ENCODE measurements at places on chromosomes 4 and X.

GRCh38 chrX:153454901-153455550 lies 9.2 kb upstream of the TREX2 start:
- no peak for DNase-seq

DNA sequence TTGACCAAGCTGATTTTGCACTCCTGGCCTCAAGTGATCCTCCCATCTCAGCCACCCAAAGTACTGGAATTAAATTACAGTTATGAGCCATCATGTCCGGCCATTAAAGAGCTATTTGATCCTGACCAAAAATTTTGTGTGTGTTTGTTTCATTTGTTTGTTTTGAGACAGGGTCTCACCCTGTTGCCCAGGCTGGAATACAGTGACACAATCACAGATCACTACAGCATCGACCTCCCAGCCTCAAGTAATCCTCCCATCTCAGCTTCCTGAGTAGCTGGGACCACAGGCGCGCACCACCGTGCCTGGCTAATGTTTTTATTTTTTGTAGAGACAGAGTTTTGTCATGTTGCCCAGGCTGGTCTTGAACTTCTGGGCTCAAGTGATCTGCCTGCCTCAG lies 82.9 kb upstream of the RBPJ start:
- no peak for DNase-seq

- no peak for DNase-seq
Measured at GRCh38 chr4:13704035-13704434, 76.5 kb upstream of the BOD1L1 start.

DNA sequence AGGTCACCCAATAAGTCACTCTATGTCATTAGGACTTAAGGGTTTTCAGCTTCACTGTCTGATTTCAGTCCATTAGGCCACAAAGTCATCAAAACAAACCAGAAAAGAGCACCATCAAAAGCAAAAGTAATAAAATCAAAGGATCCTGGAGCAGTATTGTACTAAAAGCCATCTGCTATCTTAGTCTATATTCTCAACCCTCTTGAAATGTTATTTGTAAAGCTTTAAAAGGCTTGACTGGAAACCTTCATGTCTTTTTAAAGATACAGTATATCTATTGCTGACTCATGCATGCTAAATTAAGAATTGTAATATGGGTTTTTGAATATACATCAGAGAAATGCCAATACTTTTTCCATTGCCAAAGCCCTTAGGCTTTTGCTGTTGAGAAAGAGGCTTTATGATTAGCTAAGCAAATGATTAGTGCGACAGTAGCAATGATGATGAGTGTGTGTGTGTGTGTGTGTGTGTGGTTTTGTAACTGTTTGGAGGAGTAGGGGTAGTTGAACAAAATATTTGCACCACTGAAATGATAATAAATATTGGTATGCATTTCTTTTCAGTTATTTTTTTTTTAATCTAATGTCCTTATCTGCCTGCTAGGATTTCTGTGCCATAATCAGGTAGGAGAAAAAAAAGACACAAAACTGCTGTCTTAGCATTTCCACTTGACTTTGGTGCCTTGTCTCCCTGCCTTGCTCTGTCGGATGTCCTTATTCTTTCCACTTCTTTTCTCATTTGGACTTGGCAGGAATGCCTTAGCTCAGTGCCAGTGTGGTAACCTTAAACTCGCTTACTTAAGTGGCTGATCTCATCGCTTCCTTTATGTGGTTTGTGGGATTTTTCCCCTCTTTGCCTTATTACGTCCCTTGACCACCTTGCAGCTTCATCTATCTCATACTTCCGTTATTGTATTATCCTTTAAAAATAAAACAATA lies 119.7 kb downstream of the PCDH7 start:
- DNase-seq = no peak

DNA sequence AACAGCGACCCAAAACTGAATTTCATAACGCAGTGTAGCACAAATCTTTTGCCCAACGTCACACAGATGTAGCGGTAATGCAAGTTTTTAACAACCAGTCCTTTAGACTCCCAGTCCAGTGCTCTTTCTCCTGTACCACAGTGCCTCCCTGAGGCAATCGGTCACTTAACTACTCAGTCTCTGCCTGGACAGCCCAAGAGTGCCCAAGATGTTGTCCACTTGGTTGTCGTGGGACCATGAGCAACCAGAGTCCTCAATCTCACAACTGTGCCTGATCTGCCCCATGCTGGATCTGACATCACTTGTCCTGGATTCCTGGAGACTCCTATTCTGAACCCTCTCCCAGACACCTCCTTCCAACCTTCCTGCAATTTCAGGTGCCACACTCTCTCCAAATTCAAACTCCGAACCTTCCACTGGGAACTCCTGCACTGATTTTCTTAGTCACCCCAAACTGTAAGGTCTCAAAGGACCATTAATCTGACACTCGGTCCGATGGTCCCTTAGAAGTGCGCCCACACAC lies 702 bp downstream of the MMGT1 start:
- DNase-seq = no peak

- peak; percentile 68 for DNase-seq
Measured at GRCh38 chr4:142565771-142566170, 280.3 kb downstream of the INPP4B start.

- no peak for DNase-seq
Measured at GRCh38 chr4:38495446-38495845, 168.6 kb upstream of the KLF3 start.

DNA sequence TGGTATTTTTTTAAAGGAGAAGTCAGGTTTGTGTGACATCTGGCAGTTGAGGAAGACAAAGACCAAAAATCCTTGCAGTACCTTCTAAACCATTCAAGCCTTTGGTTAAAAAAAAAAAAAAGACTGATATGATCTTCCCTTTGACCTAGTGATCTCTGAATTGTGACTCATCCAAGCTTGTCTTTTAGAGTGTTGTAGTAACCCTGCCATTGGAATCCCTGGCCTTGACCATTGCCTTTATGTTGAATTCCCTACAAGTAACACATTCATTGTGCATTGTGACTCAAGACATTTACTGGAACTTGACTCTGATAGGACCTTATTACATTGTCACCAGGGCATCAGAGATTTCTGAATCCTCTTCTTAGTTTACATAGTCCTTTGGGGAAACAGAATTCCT lies 1469.0 kb downstream of the TECRL start:
- DNase-seq = no peak

DNA sequence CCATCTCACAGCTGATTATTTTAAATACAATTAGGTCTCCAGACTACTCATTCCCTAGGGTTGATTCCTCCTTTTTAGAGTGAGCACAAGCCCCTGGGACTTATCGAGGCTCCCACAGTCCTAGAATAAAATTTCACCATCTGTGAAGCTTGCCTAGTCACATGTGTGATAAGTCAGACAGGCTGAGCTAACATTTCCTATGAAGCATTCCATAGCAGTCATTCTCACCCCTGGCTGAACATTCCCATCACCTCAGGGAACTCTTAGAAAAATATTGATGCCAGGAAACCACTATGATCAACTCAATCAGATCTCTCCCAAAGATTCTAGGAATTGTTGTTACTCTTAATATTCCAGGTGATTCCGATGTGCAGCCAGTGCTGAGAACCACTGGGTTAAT lies 37.7 kb downstream of the ARHGEF9 start:
- DNase-seq = no peak

DNA sequence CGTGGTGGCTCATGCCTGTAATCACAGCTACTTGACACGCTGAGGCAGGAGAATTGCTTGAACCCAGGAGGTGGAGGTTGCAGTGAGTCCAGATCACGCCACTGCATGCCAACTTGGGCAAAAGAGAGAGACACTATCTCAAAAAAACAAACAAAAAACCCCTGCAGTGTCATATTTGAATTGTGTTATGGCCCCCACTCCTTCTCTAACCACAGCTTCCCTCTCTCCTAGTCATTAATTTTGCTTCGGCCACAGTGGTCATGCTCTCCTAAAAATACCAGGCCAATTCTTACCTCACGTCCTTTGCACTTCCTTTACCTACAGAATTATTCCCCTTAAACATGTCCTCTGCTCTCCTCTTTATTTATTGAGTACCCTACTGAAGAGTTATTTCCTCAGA lies 206.1 kb downstream of the PPP3CA start:
- no peak for DNase-seq

- no peak for DNase-seq
Measured at GRCh38 chrX:40282946-40283660, 185.3 kb upstream of the BCOR start.

GRCh38 chrX:94908171-94908570 lies 1234.2 kb downstream of the FAM133A start:
- no peak for DNase-seq

Measured in CD4-positive, alpha-beta T cell treated with Interleukin-12 subunit alpha and Interleukin-12 subunit beta, for 1 hour (primary cell).